ENCODE measurements at places on chromosomes 5 and 9. TPM values are rescaled to one million over a fixed set of nuclear protein-coding genes. Genes with fewer than 3 reads are reported as not detected.

The SLC6A19 gene
- not detected for total RNA-seq

The DMRT2 gene
- total RNA-seq: not detected

DNA sequence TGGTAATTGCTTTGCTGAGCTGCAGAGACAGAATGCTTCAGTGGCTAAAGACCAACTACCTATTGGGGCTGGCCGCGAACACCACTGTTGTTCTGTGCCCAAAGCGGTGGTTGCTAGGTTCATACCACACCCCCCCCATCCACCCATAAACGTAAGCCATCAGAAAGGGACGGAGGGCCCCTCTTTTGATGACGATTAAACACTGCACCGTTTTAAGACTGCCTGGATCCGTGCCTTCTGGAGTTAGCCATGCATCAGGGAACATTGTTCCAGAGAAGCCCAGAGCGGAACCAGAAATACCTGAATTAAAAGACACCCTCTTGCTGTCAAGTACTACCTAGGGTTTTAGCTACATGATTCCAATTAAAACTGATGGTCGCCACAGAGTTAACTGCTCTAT lies 369.1 kb upstream of the DAP start:
- no peak for DNase-seq

DNA sequence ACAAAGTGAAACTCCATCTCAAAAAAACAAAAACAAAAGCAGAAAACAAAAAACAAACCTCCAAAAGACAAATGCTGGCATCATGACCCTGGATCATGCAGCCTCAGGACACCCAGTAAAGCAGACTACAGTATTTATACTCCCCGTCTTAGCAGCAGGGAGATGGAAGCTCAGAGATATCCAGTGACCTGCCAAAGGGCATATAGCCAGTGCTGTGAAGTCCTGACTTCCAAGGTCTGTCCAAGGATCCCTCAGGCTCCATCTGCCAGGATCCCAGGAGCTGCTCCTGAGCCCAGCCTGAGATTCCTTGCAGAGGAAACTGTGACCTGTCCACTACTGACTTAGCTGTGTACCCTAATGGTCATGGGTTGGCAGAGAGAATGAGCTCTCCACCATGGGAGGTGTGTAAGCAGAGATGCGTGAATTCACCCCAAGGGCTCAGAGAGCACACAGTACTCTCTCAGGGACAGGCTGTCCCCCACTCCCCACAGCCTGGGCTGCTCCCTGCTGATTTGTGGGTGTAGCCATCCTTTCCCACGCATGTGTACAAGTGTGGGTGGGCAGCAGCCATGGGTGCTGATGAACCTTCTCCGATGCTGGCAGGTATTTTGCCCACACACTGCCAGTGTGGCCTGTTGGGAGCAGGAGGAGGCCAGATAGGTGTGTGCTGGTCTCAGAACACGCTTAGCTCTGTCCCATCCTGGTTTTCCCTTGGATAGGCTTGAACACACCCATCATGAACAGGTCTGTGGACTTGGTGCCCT lies 2.1 kb upstream of the WNK2 start:
- no peak for DNase-seq

DNA sequence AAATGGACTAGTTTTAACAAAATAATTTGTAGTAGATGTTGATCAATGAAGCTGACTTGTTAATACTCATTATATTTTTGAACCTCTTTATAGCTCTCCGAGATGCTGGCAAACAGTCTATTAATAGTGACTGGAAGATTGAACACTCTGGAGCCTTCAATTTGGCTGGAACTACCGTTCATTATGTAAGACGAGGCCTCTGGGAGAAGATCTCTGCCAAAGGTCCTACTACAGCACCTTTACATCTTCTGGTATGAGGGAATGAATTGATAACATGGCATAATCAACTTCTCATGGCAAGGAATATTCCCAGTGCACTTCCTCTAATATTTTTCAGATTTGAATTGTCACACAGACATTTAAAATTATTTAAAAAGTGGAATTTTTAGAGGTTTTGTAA lies 68.2 kb upstream of the MINAR2 start:
- DNase-seq: no peak

GRCh38 chr9:131934673-131935072 lies 145.0 kb downstream of the MED27 start:
- DNase-seq: no peak

DNA sequence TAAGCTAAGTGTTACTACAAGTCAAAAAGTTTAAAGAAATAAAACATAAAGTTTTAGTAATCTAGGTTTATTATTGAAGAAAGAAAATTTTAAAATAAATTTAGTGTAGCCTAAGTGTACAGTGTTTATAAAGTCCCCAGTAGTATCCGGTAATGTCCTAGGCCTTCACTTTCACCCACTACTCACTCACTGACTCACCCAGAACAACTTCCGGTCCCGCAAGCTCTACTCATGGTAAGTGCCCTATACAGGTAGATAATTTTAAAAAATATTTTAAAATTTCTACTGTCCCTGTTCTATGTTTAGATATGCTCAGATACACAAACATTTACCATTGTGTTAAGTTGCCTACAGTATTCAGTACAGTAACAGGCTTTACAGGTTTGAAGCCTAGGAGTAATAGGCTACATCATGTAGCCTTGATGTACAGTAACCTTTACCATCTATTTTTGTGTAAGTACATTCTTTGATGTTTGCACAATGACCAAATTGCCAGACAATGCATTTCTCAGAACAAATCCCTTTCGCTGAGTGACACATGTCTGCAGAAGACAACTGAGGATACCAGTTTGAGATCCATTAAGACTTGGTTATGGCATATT lies 253.6 kb downstream of the TRIM32 start:
- DNase-seq: no peak

DNA sequence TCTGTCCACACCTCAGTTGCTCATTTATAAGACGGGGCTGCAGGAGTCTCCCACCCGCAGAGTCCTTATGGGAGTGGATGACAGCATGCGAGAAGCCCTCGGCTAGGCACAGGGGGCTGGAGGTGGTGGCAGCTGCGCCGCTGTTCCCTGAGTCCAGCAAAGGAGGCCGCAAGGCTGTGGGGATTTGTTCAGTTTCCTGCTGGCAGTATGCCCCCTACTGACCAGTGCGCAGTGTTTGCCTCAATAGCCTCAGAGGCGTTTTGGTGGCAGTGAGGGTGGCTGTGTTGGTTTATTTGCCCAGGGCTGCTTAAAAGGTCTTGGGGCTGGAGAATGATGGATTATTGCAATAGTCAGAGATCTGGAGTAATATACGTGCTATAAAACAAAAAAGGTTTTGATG lies 176.3 kb upstream of the OTULINL start:
- no peak for DNase-seq

GRCh38 chr9:91746904-91747303 lies 203.1 kb downstream of the ROR2 start:
- DNase-seq: no peak

- no peak for DNase-seq
Measured at GRCh38 chr9:128626181-128626580, 30.5 kb downstream of the DYNC2I2 start.

DNA sequence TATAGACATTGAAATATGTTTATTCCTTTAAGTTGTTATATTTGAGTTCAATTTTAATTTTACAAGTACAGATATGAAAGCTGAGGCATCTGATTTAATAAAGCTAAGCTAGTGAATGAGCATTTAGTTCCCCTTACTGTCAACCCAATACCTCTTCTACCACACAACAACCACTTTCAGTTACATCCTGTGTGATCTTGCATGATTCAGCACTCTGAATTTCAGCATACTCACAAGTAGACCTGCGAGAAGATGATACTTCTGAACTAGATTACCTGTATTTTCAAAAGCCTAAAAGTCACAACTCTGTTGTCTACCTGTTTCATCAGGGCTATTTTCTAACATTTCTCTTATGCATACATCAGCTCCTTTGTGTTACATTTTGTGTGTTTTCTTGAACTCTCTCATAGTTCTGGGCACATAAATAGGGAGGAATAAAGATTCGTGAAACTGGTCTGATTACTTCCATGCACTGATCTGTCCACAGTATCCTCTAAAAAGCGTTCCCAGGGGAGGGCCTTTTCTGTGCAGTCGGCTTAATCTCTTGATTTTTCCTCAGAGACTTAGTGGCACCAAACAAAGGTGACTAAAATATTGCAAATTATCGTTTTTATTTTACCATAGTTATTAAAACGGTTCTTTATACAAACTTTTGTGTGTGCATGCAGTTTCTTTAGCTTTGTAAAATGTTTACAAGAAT lies 2025.5 kb upstream of the NUDT12 start:
- no peak for DNase-seq

DNA sequence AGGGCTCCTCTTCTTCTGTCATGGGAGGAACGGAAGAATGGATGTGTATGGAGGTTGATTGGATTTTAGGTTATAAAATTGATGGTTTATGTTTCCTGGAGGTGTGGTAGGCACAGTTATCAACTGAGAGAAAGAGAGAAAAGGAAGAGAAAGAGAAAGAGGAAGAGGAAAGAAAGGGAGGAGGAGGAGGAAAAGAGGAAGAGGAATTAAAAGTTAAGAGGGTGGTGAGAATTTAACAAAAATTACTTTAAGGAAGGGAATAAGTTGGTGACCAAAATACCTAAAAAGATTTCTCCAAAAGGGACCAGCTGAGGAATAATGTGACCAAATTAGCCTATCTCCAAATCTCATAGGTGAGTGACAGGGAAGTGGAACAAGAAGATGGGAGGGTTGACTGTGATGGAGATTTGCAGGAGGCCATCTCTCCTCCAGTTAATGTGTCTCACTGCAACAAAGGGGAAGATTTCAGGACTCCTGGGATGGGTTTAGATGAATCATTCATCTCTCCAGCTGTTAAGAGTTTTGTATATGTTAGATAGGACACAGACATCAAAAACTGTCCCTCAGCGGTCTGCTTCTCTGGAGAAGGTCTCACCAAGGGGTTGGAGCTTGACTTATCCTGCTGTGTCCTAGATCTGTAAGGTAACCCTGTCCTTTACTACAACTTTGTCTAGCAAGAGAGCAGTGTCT lies 76.0 kb upstream of the TMC1 start:
- no peak for DNase-seq

DNA sequence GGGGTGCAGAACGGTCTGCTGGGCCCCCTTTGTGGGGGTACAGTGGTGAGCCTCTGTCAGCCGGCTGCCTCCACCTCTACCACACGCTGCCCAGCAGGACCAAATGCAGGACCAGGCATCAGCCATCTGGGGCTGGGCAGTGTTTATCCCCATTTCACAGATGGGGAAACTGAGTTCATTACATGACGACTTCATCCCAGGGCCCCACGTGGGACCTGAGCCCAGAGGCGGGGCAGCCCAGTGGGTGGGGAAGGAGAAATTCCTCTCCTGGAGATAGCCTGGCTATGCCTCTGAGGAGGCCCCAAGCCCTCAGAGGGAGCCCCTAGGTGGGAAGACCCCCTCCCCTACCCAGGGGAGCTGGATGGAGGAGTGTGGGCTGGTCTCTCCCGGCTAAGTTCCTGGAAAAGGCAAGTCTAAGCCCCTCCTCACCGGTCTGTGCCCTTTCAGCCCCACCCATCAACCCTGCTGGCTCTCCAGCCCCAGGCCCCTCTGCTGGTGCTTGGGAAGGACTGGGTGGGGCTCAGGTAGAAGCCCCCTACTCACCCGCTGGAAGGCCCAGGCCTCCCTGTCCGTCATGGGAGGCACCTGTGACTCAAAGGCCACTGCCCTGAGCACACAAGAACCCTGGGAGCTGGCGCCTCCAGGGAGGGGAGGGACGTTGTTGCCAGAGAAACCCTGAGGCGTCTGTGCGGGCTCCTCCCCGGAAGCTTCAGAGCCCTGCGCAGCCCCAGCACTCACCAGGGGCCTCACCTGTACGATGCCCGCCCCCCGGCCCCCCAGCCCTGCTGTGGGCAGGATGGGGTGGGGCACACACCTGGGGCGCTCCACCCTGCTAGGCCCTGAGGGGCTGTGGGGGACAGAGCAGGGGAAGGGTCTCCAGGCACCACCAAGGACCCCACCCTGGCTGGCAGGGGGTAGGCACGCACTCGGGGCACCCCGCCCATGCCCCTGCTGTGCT lies 7.4 kb upstream of the CCDC187 start:
- peak; percentile 19 for DNase-seq

- DNase-seq: no peak
Measured at GRCh38 chr5:146515473-146516150, 378 bp downstream of the GPR151 start.

- DNase-seq: no peak
Measured at GRCh38 chr5:91390268-91390667, 7.2 kb upstream of the ARRDC3 start.

DNA sequence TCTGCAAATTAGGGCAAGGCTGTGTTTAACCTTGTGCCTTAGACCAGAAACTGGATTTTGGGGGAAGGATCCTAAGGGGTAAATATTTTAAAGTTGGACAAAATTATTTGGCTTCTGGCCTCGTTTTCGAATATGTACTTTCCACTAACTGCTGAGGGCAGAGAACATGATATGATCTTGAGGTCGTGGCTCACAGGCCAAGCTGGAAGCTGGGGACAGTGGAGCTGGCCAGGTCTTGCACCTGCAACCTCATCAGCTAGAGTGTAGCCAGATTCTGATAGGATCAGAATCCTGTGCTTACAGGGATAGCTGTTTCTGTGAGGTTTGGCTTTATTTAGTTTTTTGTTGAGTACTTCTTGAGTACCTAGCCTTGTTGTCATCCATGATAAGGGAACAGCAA lies 24.9 kb downstream of the MAN2A1 start:
- DNase-seq: no peak

GRCh38 chr5:14040542-14040941 lies 96.1 kb upstream of the DNAH5 start:
- no peak for DNase-seq

DNA sequence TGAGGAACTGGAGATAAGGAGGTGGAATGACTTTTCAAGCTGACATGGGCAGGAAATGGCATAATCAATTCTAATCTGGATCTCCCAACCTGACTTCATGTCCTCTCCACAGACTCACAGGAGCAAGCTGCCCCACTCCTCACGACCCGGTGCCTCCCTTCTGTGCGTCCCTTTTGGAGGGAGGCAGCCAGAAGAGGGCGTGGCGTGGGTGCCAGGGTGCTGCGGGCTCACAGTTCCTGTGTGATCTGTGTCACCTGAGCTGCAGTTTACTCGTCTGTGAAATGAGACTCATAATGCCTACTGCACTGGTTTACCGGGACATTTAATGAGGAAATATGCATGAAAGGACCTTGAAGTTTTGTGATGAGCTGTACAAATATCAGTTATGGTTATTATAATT lies 207.4 kb downstream of the DAB2IP start:
- no peak for DNase-seq

DNA sequence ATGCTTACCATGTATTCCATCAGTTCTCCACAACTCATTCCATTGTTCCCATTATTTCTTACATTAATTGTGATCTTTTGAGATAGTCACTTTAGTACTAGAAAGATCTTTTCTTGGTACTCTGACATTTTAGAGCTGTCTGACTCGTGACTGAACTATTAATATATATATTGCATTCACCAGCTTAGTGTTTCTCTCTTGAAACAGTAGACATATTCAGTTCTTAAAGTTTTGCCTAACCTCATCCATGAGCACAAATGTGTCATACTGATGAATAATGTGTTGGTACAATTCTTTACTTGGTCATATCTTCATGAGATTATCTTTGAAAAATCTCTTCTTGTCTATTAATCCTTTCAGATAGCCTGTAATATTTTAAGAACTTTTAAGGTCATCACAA lies 74.3 kb downstream of the NLN start:
- no peak for DNase-seq

Data from activated naive CD4-positive, alpha-beta T cell treated with anti-CD3 and anti-CD28 coated beads for 36 hours (primary cell).